ENCODE measurements at places on chromosomes 7 and 10.

- no peak for DNase-seq
Measured at GRCh38 chr7:108503112-108504026, 22.6 kb downstream of the PNPLA8 start.

GRCh38 chr10:109886037-109886780 is 37.1 kb downstream of the XPNPEP1 start:
- no peak for DNase-seq

GRCh38 chr10:86100581-86101061 is 266.0 kb downstream of the GRID1 start:
- DNase-seq, result no peak

- DNase-seq, result no peak
Measured at GRCh38 chr7:102395592-102395872, 631 bp upstream of the PRKRIP1 start.

DNA sequence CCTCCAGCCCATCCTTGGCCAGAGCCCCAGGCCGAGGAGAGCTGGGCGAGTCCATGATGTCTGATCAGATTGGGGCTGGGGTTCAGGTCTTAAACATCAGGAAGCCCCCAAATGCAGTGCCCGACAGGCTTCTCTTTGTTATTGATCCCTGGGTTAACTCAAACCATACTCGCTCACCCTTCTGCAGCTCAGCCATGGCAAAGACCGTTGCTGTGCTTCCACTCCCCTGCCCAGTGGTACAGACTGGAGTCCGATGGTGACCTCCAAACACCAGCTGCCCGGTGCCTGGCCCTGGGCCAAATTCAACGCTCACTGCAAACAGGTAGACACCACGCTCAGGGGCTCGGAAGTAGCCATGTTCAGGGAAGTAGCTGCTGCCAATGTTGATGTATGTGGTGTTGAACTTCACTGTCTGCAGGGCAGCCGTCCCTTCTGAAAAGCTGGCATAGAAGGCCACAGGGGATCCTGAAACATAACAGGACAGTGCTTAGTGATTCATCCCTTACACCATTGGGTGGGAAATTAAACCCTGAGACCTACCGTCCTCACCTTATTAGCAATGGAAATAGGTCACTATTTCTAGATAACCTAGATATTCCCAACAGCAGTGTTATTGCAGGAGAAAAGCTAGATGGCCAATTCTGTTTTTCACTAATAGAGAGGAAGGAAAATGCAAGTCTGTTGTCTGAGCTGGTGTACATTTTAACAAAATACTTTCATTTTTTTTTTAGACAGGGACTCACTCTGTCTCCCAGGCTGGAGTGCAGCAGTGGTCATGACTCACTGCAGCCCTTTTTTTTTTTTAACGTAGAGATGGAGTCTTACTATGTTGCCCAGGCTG is 20.5 kb downstream of the MMRN2 start:
- DNase-seq, result no peak

DNA sequence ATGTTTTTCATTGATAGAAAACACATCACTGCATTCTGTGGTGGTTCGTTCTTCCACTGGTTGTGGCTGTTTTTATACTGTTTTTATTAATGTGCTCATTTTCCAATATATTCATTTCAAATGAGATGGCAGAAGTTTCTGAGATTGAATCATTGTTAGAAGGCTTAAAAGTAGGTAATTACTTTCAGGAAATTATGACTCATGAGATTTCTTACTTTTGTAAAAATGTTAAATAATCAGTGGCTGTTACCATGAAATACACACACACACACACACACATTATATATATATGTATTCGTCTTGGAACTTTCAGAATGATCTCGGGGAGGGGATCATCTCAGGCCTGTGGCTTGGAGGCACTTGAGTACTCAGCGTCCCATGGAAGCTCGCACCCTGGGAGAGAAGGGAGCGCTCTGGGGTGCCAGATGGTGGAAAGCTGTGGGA is 66.1 kb downstream of the ZMYND11 start:
- no peak for DNase-seq

- DNase-seq, result no peak
Measured at GRCh38 chr7:3548815-3549214, 247.8 kb downstream of the SDK1 start.

DNA sequence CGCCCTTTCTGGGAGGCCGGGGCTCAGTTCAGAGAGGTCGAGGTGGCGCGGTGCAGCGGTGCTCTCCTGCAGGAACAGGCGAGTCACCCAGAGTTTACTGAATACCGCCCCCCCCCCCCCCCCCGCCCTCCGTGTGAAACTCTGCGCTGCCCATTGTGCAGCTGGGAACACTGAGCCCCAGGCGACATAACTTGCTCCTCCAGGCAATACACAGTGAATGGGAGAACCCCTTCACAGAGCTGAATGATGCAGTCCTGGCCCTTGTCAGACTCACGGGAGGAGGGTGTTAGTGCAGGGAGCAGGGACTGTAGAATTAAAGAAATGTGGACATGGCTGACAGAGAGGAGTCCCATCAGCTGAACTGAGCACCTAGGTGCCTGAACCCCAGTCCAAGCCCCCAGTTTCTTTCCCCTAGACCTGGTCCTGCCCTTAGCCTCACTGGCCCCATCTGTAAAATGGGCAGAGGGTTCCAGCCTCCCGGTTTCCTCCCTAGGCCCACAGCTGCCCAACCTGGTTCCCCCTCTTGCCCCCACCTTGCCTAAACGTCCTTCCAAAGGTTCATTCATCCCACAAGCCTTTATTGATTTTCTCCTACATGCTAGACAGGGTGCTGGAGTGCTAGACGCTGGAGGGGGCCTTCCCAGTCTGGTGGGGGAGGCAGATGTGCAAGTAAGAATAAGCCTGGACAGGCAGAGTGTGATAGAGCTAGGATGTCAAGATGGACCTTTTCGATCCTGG is 869 bp upstream of the LOXL4 start:
- DNase-seq, result no peak

- no peak for DNase-seq
Measured at GRCh38 chr7:157528785-157529341, 192.1 kb downstream of the DNAJB6 start.

- no peak for DNase-seq
Measured at GRCh38 chr10:30057421-30057841, 2.0 kb downstream of the JCAD start.

- DNase-seq, result no peak
Measured at GRCh38 chr7:29795696-29796580, 10.4 kb upstream of the WIPF3 start.

- DNase-seq, result no peak
Measured at GRCh38 chr7:44738051-44738723, 10.5 kb upstream of the ZMIZ2 start.

- DNase-seq, result no peak
Measured at GRCh38 chr10:105834261-105835059, 1193.4 kb downstream of the SORCS3 start.

DNA sequence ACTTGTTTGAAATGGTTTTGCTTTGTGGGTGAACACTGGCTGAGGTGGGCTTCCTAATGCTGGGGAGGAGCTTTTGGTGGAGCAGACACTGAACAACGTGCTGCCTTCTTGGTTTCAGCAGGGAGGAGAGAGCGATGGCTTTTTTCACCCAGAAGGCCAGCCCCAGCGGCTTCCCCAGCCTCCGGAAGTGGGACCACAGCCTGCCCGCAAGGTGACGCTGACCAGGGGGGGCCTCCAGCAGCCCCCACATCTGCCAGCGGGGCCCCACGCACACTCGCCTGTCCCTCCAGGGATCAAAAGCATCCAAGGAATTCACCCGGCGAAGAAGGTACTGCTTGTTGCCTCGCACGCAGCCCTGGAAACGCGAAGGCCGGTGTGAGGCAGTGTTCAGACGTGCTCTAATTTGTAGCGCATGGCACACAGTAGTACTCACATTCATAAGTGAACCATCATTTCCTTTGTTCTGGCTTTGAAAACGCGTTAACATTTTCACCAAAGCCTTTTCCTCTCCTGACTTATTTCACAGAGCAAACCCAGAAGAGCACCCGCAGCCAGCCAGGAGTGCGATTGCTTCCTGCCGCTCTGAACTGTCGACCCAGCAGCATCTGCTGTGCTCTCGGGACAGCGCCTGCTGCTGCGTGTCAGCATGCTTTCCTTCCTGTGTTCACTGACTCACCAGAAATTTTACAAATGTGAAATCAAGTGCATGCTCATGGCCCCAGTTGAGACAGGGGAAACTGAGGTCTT is 48.4 kb downstream of the SHH start:
- DNase-seq, result no peak

GRCh38 chr10:90992462-90992861 is 71.6 kb upstream of the ANKRD1 start:
- no peak for DNase-seq

DNA sequence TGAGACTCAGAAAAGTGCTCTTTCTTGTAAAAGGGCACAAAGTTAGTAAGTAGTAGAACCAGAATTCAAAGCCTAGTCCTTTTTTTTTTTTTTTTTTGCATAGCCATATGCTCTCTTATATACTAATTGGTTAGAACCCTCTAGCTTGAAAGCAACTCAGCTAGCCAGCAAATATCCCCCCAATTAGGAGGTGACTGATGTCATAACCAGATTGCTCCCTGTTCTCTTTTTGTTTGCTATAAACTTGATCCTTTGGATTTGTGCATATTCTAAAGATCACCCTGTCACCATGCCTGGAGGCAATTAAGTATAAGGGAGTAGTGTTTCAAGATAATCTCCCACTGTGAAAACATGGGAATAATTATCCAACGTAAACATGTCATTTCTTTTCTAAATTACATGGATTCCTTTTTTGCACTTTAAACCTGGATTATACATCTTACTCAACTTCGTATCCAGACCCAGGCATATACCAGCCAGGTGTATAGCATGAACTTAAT is 963.4 kb downstream of the CNTNAP2 start:
- no peak for DNase-seq

DNA sequence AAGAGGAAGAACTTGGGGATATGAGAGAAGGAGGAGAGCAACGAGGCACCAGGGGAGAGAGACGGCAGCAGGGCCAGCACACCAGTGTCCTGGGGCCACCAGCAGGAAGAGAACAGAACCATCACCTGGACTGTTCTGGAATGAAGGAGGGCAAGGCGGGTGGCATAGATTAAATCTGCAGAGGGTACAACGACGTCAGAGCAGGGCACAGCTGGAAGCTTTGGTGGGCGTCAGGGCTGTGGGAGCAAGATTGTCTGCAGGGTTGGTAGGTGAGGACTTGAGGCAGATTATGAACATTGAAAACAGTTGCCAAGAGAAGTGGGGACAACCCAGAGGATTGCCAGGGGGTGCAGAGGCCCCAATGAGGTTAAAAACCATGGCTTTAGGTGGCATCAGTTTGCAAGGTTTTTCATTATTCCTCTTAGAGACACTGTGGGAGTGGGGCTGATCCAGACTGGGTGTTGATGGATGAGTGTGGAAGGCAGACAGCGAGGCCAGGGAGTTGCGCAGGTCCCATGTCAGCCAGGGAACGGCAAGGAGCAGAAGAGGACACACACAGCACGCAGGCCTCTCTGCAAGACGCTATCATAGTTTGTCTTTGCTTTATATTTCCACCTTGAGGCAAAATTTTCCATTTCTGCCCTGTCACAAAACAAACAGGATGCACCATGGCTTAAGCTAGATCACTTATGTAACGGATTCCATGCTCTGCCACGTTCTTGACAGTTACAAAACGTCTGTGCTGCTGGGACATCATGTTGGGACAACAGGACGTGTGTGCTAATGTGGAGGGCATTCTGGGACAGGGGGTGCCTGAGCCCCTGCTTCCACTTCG is 52.5 kb upstream of the LEP start:
- DNase-seq, result no peak

GRCh38 chr7:25802057-25802456 is 349.9 kb upstream of the NFE2L3 start:
- no peak for DNase-seq

GRCh38 chr7:47484923-47485639 is 96.8 kb downstream of the TNS3 start:
- DNase-seq, result no peak

DNA sequence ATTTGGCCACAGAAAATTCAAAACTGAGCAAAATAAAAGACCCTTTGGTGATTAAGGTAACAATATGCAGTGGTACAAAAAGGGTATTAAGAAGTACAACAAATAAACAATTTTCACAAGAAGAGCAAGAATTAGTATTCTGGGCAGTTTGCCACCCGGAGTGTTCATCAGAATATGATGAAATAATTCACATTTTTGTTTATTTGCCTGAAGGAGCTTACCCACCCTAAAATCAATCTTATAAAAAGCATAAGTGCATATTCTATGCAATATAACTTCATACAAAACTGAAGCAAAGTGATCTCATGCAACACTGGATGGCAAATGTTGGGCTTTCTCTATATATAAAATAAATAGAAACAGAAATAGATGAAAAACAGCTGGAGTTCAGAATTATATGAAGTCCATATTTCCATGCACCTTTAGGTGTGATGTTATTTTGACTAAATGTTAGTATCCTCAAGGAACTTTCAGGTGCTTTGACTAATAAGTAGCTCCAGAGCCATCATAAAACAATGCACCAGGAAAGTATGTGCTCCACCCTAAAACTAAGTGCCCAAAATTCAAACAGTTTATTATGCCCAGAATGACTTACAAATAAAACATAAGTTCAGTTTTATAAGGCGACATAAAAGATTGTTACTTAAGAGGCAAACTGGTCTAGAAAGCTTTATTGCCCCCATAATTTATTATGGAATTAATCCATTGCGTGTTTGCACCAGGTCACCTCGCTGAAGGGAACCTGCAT is 474.3 kb downstream of the SEMA3D start:
- no peak for DNase-seq

GRCh38 chr7:84251277-84251781 is 56.7 kb upstream of the SEMA3A start:
- no peak for DNase-seq

DNA sequence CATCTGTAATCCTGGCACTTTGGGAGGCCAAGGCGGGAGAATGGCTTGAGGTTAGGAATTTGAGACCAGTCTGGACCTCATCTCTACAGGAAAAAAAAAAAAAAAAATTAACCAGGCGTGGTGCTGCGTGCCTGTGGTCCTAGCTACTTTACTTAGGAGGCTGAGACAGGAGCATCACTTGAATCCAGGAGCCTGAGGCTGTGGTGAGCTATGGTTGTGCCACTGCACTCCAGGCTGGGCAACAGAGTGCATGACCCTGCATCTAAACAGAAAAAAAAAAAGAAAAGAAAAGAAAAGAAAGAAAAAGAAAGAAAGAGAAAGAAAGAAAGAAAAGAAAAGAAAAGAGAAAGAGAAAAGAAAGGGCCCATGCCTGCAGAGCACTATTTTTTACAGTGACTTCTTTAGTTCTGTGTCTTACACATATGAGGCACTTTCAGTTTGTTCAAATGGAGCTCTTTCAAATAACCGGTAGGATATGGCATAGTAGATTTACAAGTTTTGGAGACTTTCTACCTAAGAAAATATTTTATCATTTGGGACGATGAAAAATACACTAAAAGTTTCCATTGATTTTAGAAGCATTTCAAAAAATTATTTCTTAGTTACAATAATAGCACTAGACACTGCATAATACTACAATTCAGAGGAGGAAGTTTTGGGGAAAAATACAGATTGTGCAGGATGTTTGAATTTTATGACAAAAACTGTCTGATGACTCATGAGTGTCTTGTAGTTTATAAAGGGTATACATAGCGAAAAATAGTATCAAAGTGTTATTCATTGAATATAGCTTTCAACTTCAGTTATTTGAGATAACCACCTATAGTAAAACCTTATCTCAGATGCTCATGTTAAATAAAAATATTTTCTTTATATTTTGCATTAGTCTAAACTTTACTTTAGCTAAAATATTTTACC is 75.9 kb downstream of the MDFIC start:
- no peak for DNase-seq

GRCh38 chr10:42654419-42654818 is 16.0 kb upstream of the ZNF33B start:
- DNase-seq, result no peak

All from cerebellar nuclear complex (tissue), 1 donor.